Mesenteric fat pad (tissue), 1 donor: ENCODE measurements at places on chromosomes 5 and 9. TPM values are rescaled to one million over a fixed set of nuclear protein-coding genes. Genes with fewer than 3 reads are reported as not detected.

GRCh38 chr9:21770871-21771560 is 31.4 kb upstream of the MTAP start:
- DNase-seq: no peak

Gene SLC1A1
- total RNA-seq: 8.2 TPM

GRCh38 chr5:117892360-117892759 is 1096.0 kb downstream of the DTWD2 start:
- DNase-seq: no peak

DNA sequence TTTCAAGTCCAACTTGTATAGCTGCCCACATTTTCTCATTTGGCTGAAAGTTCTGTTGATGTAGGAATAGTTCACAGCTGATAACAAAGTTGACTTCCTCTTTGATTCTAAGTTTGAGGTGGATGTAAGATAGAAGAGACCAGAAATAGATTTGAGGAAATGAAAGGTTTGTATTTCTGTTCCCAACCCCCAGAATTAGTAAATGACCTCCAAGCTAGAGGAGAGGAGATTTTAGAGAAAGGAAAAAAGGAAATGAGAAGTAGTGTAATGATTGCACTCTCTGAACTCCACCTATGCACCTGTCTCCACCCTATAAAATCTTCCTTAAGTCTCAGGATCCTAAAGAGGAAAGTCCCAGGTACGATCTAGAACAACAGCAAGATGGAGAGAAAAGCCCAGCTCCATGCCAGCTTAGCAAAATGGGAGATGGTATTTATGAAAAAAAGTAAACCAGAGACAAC is 130.4 kb upstream of the POC5 start:
- DNase-seq: no peak

DNA sequence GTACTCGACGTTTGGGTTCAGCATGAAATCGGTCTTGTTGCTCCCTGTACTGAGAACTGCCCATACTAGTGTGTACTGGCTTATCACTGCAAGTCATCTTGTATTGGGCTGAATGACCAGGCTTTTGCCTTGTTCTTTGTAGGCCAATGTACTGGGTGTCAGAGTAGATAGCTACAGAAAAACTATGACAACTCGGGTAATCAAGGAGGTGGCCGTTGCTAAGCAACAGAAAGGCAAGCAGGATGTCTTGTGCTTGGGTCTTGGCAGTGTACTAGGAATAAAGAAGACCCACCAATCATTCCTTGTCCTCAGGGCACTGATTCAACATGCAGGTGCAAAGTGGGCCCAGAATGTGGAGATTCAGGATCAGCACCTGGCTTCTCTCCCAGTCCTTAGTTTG is 11.9 kb upstream of the SHISAL2B start:
- DNase-seq: no peak

- DNase-seq: no peak
Measured at GRCh38 chr5:173618927-173619519, 2.6 kb upstream of the BOD1 start.
